ENCODE measurements at places on chromosomes 6 and 20.
A peak's percentile ranks its signal among the peaks of the same experiment; 100 is the strongest.

DNA sequence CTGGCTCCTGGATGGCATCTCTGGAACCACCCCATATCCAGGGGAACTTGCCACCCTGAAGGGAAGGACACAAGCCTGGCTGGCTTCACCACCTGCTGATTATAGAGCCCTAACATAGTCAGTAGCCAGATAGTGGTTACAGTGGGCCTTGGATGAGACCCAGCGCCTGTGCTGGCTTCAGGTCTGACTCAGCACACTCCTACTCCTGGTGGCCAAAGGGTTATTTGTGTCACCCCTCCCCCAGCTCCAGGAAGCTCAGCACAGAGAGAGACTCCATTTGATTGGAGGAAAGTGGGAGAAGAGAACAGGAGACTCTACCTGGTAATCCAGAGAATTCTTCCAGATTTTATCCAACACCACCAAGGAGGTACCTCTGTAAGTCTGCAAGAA, 12.8 kb downstream of the SNX14 start:
- DNase-seq: peak; percentile 23

DNA sequence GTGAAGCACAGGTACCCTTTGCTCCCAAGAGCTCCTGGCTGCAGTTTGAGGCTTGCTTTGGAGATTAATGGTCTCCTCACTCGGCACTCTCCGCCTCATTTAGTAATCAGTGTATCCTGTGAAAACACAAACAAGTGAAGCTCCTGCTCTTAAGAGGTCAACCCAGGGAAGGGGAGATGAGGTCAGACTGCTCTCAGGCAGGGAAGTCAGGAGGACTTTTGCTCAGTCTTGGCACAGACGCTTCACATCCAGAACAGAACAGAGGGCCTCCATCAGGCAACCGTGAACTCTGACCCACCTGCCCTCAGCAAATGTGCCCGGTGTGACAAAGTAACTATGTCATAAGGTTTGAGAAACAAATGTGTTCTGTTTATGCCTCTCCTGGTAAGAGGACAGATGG, 428.8 kb upstream of the JARID2 start:
- DNase-seq: no peak

- no peak for DNase-seq
Measured at GRCh38 chr6:4916954-4917561, 86.8 kb downstream of the RPP40 start.

DNA sequence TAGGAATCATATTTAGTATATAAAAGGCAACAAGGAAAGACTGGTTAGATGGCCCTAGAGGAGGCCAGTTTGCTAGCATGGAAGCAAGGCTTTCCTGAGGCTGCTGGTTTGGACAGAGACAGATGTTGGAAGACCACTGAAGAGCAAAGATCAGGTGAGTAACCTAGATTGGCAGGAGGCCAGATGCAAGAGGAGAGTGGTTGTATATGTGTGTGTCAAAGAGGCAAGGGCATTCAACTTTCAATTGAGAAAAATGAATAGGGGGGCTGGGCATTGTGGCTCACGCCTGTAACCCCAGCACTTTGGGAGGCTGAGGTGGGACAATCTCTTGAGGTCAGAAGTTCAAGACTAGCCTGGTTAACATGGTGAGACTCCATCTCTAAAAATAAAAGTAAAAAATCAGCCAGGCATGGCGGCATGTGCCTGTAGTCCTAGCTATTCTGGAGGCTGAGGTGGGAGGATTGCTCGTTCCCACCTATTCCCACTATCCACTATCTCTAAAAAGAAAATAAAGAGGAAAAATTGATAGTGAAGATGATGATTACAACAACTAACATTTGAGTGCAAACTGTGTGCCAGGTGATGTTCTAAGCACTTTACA, 79.8 kb downstream of the PRDM1 start:
- DNase-seq: peak; percentile 47

DNA sequence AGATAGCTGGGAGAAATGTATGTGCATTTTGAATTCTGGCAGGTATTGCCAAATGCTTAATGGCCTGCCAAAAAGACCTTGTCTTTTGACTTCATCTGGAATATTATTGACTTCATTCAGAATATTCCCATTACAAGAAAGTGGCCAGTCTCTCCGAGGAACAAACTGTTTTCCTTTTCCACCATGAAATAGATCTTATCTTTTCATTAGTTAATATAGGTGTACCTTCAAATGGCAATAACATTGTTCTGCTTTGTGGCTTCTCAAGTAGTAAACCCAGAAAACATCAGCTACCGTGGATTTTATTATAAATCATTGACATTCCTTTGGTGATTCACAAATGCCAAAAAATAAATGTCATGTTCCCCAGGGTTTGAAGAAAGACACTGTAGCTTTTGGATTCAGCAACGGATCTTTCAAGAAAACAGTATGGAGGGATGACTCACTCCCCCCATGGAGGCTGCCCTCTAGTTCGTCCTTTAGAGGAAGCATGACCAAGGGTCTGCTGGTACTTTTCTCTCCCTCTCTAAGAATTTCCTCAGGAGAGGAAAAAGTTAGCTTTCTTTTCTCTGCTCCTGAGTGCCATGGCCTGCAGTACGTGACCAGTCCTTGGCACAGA, 1.1 kb upstream of the RNF182 start:
- peak; percentile 86 for DNase-seq

DNA sequence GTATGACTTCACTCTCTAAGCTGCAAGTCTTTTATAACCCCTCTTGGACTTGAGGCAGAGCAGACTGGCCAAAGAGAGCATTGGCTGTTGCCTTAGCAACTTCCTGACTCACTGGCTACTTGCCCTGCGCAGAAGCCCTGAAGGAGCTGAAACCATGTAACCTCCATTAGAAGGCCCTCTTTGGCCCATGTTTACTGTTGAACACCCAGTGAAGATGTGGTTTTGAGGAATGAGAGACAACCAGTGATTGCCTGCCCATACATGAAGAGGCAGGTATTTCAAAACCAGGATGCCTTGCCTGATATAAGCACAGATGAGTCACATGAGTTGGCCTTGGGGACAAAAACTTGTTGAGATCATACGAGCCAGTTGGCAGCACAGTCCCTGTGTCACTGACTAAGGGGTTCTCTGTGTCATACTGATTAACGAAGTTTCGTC, 182.5 kb downstream of the EDN1 start:
- DNase-seq: peak; percentile 55

GRCh38 chr20:18852318-18852717, 38.7 kb downstream of the SCP2D1 start:
- no peak for DNase-seq

DNA sequence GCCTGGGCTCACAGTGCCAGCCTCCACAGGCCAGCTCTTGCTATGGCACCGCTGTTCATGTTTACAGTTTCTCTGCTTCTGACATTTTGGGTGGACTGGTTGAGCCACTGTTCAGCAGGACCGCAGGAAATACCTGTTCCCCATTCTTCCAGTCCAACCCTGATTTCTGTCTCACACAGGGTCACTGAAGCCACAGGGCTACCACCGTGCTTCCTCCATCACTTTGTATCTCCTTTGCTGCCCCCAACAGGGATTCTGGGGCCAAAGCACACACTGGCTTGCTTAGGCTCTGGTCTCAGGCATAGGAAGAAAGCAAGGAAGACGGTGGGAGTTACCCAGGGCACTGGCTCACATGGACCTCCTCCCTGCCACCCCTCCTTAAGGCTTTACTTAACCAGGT, 164.5 kb downstream of the UNC5CL start:
- no peak for DNase-seq

DNA sequence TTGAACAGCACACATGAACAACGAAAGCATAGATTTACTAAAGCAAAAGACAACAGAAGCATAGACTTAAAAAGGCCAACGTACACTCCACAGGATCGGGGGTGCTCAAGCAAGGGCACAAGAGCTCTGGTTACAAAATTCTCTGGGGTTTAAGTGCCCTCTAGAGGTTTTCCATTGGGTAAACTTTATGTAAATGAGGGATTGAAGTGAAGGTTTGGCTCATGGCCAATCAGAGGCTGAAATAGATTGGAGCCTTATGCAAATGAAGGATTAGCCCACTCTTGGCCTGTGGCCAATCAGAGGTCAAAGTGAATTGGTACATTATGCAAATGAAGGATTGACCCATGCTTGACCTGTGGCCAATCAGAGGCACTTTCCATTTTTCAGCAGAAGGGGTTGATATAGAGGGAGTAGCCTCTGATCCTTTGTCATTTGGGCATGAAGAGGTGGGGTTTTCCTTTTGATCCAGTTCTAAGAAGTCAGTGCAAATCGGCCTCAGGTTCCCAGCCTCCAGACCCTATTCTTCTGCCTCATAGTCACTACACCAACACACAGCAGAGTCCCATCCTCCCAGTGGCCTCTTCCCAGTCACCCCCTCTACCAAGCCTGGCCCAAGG, 244.9 kb downstream of the THBS2 start:
- no peak for DNase-seq

GRCh38 chr20:57056651-57057050, 209.8 kb downstream of the BMP7 start:
- DNase-seq: no peak

DNA sequence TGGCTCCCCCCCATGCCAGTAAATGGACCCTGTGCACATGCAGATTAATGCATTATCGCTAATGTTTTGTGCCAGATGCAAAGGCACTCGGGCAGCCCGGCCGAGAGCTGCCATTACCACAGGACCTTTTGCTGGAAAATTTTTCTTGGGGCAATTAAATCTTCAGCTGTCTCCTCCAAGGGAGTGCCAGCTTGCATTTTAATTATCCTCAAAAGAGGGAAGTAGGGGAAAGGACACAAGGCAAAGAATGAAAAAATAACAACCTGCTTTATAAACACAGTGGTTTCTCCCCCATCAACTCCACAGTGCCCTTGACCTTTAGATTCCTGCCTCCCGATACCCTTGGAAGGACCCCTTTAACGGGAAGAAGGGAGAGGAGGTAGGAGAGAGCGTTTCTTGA, 48.2 kb downstream of the PDYN start:
- DNase-seq: no peak

DNA sequence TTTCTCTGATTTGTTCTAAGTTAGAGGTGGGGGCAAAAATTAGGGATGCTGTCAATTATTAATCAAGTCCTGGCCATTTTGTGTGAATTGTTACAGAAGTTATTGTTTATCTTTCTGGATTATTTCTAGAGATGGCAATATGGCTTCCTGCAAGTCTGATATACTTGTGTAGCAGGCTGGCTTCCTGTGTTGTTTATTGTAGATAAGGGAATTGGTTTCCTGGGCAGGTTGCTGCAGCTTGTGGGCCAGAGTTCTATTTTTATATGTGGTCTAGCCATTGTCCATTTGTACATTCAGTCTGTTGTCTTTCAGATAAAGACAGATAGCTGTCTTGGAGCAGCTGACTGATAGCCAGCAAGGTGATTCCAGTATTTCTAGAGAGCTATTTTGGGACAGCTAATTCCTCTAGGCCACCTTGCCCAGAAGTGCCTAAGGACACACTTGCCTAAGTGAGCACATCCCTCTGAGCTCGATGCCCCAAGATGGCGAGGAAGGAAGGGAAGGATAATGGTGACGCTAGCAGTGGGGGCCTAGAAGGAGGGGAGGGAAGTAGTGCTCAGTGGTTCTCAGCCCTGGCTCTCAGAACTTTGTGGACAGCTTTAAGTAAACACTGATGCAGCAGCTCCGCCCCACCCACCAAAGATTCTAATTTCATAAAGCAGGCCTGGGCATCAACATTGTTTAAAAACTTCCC, 25.5 kb downstream of the DDO start:
- no peak for DNase-seq

DNA sequence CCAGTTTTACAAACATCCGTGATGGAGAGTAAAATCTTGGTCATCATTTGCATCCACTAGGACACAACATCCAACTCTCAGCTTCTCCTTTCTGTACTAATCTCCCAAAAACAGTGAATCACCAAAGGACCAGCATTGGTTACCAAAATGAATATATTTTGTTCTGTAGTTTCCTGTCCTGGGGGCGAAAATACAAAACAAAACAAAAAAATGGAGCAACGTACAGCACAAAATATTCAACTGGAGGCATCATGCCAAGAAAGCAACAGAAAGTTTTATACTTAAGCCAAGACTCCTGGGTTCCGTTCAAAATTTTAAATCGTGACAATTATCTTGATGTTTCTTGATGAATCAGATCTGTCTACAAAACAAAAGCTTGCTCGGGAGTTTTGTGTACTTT, 126.6 kb upstream of the CCDC28A start:
- peak; percentile 38 for DNase-seq

GRCh38 chr6:912871-913835, 220.2 kb upstream of the EXOC2 start:
- peak; percentile 47 for DNase-seq

GRCh38 chr6:12343440-12344162, 53.4 kb downstream of the EDN1 start:
- peak; percentile 28 for DNase-seq

DNA sequence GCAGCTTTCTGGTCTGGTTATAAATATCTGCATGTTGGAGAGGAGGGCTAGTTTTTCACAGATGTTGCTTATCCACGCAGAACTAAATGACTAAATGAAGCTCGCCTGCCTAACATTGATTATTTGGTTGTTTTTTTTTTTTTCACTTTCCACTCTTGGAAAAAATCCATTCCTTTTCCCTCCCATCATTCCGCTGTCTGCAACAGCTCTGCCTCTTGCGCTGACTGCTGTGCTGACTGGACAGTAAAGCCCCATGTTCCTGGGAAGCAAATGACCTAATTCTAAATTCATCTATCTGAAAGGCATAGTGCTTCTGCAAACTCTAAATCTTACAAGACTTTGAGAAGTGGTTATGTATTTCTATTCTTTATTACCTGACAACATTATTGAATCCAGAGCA, 255.5 kb upstream of the PLN start:
- peak; percentile 10 for DNase-seq

- DNase-seq: no peak
Measured at GRCh38 chr6:66522864-66523263, 815.8 kb upstream of the EYS start.

DNA sequence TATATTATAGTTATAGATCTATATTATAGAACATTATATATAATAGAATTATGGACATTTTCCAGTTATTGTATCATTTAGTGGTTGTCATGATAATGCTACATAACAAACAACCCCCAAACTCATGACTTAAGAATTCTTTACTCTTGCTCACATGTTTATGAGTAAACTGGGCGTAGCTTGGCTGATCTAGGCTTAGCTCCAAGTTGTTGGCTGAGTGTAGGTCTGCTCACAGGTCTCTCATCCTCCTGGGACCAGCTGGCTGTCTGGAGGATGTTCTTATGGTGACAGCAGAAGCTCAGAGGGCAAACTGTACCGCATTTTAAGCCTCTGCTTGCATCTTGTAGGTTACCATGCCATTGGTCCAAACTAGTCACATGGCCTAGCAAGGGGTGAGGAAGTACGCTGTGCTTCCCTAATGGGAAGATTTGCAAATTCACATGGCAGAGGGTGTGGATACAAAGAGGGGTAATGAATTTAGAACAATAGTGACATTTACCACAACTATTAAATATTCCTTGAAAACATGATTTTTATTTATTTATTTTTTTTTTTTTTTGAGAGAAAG, 34.2 kb downstream of the ARHGAP40 start:
- DNase-seq: no peak

GRCh38 chr20:34979366-34980153, 23.9 kb downstream of the MYH7B start:
- no peak for DNase-seq

- DNase-seq: no peak
Measured at GRCh38 chr20:39016506-39016905, 54.4 kb downstream of the DHX35 start.

Data from fibroblast of skin of abdomen (primary cell).